CD4-positive, alpha-beta T cell treated with Interleukin-1 beta for 1 hour (primary cell): ENCODE measurements at places on chromosomes 5 and 9.

- DNase-seq, result no peak
Measured at GRCh38 chr9:89009546-89009840, 18.2 kb downstream of the S1PR3 start.

DNA sequence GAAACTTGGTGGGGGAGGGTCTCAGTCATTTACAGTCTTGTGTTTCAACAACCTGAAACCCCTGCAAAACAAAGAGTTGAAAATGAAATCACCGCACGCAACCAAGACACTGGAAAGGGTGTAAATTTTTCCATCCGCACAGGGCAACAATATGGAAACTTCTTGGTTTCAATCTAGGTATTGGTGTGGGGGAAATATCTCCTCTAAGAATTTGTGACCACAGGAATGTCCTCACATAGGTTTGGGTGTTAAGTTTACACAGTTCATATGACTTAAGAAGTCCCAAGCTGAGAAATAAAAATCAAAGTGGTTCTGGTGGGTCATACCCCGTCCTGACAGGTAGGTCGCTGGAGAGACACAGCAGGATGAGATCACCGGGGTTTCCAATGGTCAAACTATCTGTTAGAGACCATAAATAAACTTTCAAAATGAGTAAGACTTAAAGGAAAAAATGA lies 51.9 kb upstream of the PIP5K1B start:
- no peak for DNase-seq

- DNase-seq, result no peak
Measured at GRCh38 chr9:15485836-15486666, 24.7 kb downstream of the PSIP1 start.

- DNase-seq, result no peak
Measured at GRCh38 chr5:124744170-124744971, 2.1 kb downstream of the ZNF608 start.

- DNase-seq, result no peak
Measured at GRCh38 chr5:74169701-74170100, 470.8 kb downstream of the ENC1 start.

DNA sequence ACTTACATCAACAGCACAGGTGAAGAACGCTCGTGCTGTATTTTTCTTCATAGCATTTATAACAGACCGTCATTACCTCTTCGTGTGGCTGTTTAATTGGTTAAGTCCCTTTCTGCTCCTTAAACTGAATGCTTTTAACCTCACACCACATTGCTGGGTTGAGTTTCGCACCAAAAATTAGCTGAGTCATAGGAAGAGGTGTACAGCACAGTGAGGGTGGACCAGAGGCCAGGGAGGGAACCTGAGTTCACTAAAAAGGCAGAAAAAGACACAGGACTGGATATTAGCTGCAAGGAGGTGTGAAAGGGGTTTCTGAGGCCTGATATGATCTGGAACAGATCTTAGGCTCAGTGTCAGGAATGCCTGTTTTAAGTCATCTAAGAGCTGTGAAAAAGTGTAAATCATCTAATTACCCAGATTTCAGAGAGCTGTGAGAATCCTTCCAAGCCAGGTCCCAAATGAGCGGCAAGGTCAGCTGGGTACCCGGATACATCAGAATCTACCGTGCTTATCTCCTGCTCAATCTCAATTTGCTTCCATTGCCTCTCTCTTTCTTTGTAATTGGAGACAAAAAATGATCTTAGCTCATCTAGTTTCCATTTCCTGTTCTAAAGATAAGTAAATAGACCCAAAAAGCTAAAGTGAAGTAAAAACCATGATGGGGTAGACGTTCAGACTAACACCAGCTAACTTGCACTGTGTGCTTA lies 7.1 kb upstream of the CFAP90 start:
- DNase-seq, result no peak

DNA sequence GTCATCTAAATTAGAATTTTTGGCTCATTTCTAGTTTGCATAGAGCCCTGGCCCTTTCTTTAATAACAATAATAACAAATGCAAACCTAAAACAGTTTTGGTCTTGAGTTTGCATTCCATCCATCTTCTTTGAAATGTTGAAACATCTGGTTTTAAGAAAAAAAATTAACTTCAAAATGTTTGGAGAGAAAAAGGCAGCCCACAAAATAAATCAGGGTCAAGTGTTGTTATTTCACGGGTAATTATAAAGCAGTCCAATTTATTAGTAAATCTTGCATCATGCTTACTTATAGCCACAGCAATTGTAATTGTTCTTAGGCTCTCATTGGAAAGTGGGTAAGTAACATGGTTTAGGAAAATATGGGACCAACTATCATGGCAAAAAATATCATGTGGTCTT lies 247.0 kb upstream of the MEF2C start:
- no peak for DNase-seq
